Stimulated activated CD4-positive, alpha-beta T cell treated with anti-CD3 and anti-CD28 coated beads, Interleukin-1b, Interleukin-23, amount 100 ng/mL, for 1 hour (primary cell): ENCODE measurements at places on chromosomes 16 and 17.

DNA sequence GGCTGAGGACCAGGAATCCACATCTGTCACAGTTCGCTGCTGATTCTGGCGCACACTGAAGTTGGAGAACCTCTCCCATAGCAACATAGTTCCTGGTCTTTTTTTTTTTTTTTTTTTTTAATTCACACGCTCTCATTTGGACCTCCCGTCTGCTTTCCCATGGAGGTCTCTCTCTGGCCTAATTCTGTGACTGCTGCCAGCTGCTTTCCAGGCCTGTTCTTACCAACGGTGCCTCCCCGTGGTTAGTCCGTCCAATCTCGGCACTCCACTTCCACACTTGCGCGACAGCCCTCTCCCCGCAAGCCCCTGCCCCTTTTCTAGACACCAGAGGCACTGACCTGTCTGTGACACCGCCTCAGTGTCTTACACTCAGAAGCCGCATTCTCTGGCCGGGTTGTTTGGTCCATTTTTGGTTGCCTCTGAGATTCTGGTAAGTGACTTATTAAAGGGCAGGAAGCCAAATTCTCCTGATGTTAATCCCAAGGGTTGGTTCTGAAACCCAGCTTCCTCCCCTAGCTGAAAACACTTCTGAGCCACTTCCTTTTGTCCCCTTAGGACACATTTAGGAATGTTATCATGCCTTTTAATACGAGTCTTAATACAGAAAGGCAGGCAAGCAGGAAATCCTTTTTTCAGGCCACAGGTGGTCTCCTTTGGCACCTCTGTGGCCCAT, 1.1 kb upstream of the AKTIP start:
- no peak for DNase-seq

- no peak for DNase-seq
These were observed 225.7 kb downstream of the XYLT1 start for GRCh38 chr16:17244872-17245551.

GRCh38 chr17:6853764-6854442, 22.4 kb upstream of the TEKT1 start:
- no peak for DNase-seq

DNA sequence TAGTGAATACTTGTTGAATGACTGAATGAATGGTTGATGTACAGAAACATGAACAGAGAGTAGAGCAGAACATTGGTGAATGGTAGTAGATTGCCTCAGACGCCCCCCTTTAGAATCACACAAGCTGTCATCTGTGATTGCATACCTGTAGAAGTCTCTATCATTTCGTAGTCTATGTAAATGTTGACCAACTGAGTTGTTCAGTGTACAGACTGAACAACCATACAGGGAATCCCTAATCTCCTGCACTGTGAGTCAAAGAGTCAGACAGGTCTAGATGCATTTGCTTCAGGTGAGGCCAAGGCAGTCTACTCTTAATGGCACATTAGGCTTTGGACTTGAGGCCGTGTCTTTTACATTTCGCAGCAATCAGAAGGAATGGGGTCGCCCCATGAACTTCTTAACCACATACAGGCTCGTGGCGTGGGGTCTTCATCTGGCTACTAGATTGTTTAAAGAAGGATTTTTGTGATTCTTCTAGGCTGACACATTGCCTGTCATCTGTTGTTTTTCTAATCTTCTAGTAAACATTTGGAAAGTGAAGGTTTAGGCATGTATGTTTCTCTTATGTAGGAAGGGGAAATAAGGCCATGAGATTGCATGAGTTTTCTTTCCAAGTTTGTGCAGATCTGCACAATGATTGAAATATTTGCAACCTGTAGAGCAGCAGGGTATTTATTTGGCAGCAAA, 157.4 kb downstream of the WWOX start:
- DNase-seq = no peak

DNA sequence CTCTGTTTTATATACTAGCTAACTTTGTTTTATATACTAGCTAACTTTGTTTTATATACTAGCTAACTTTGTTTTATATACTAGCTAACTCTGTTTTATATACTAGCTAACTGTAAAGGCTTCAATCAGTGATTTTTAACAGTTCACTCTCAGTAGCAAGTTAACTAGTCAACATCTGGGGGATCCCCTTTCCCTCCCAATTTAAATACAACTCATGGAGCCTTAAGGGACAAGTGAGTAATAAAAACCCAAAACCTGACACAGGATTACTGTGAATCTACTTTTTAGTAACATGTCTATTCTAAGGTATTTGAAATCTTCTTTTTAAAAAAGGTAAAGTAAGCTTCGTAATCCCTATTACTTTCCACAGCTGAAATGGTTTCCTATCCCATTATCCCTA, 32.2 kb downstream of the FAM222B start:
- DNase-seq = no peak

DNA sequence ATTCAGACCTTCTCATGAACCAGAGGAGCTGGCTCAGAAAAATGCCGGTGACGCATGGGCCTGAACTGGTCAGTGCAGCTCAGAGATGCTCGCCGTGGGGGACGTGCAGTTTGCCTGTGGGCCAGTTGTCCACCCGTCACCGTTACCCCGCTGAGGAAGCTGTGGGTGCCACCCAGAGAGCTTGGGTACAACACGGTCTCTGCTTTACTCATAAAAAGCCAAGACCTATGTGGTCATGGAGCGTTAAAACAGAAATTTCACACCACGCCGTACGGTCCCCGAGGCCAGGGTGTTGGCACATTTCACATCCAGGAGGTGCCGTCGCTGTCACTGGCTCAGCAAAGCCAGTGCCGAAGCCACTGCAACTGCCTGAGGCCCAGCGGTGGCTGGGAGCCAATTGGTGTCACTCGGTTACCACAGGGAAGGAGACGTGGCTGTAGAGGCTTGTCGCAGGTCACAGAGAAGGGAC, 120.9 kb downstream of the METRNL start:
- DNase-seq = no peak

GRCh38 chr17:46061435-46061834, 62.4 kb downstream of the STH start:
- no peak for DNase-seq

DNA sequence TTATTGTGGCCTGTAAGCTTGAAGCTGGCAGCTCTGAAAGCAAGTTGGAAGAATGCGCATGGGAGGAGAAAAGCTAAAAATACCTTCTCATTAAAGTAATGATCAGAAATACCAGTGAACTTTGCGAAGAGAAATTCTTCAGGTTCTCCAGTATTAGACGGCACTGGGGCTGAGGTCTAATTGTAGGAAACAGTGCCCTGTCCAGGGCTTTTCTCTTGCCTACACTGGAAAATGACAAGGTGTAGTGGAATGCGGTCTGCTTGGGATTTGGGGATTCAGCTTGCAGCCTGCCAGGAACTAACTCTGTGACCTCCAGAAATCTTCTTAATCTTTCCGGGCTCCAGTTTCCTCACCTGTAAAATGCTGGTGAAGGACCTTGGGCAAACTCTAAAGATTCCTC, 53.3 kb upstream of the KCNJ16 start:
- DNase-seq = no peak

DNA sequence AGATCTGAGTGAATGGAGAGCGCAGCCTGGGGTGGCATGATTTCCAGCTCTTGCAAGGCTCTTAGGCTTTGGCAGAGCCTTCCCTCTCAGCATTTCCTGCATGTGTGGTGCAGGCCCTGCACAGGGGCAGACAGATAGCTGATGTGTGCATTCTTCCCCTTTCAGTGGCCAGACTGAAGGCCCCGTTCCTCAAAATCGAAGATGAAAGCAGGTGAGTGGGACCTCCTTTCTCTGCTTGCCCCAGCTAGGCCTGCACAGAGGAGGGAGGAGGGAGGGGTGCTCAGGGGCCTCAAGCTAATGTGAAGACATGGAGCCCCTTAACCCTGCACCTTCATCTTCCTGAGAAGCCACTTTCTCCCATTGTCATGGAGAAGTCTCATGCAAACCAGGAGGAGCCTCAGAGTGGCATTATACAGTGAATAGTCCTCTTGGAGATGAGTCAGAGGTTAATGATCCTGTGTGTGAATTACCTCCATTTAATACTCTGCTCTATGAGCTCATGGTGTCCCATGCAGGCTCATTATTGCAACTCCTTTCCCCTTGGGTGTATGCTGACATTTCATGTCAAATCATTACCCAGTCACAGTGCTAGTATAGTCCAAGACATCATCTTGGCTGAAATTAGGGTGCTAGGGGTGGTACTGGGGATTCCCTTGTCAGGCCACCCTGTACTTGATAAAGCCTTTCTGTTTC, 20.4 kb upstream of the ADAM11 start:
- DNase-seq = no peak

DNA sequence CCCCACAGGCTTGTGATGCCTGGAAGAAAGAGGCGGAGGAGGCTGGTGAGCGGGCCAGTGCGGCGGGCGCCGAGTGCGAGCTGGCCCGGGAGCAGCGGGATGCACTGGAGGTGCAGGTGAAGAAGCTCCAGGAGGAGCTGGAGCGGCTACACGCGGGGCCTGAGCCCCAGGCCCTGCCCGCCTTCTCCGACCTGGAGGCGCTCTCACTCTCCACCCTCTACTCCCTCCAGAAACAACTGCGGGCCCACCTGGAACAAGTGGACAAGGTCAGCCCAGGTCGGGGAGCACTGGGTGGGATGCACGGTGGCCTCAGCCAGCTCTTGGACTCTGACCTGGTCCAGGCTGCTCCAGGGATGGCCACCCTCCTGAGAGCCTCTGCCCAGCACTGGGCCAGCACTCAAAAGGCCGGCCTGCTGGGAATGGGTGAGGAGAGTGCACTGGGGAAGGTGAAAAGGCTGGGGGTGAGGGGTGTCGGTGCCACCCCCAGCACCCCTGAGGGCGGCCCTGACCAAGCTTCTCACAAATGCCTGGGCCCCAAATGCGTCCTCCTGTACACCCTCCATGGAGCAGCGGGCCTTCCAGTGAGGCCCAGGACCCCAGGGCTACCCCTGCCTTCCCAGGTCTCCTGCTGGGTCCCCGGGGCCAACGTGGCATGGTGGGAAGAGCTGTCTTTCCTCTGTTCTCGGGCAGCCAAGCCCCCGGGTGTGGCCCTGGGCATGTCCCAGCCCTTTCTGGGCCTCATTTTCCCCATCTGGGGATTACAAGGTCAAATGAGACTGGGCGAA, 20.8 kb downstream of the UNC13D start:
- DNase-seq = no peak

- no peak for DNase-seq
These were observed 1.3 kb downstream of the NETO2 start for GRCh38 chr16:47142486-47142820.

DNA sequence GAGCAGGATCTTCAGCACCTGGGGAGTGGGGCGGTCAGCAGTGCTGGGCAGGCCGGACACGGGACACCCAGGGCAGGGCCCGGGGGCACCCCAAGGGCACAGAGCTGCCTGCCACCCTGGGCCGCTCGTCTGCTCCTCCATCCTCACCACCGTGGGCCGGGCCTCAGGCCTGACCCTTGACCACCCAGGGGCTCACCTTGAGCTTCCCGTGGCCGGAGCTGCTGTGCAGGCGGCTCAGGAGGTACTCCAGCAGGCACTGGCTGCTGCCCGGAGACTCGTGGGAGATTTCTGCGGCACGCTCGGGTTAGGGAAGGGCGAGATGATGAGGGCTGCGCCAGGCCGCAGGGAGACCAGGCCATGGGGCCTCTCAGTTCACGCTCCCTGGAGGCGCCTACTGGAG, 2.1 kb downstream of the TEPSIN start:
- no peak for DNase-seq

DNA sequence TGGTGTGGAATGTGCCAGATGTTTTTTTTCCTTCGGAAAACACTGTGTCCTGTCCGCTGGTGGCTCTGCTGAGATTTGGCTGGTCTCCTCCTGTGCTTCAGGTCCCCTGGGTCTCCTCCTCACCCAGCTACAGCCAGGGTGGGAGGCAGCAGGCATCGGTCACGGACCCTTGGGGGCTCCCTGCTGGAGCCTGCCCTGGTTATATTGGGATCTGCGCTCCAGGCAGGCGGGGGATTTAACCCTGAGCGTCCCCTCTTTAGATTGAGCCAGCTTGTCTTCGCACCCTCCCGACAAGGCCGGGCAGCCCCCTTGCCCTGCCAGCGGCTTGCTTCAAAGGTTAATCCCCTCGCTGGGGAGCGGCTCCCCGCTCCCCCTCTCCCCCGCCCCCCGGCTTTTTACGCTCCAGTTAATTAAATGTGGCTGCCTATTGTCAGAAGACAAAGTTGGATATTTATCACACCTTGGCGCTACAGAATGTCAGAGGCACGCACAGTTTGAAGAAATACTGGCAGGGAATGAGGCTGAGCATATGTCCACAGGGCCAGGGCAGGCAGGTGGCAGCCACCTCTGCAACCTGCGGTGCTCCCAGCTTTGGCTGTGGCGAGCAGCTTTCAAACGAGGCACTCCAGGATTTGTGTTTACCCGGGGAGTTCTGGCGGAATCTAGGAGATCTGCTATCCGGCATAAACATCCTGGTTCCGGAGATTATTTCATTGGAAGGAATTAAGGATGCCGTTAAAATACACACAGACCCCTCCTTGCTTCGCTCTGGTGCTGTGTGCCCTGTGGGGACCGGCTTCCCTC, 38.2 kb upstream of the GSE1 start:
- no peak for DNase-seq

DNA sequence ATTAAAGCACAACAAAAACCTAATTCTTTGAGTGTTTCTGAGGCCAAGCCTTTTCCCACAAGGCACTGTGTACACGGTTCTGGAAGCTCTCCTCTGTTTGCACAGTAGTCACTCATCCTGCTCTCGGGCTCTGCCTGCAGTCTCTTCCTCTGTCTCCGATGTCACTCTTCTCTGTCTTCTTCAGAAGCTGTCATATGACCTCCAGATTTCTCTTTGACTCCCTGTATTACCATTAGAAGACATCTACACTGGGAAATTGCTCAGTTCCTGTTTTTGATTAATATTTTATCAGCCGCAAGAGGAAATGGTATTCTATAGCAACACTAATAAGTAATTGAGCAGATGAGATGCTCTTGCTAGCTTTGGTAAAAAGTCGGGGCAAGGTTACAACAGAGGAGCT, 422.9 kb downstream of the WWOX start:
- no peak for DNase-seq

DNA sequence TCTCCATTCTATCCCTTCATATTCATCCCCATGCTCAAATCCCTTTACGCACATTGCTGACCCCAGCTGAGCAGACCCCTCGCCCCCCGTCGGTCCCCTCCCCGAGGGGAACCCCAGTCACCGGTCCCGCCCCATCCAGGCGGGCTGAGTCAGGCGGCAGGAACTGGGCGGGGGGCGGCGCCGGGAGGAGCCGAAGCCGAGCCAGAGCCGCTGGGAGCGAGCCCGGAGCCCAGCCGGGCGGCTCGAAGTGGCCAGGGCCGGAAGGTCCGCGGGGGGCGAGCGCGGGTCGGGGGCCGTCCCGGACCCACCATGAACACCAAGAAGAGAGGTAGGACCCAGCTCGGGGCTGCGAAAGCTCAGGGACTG, 8.6 kb downstream of the RIPOR1 start:
- peak; percentile 42 for DNase-seq

DNA sequence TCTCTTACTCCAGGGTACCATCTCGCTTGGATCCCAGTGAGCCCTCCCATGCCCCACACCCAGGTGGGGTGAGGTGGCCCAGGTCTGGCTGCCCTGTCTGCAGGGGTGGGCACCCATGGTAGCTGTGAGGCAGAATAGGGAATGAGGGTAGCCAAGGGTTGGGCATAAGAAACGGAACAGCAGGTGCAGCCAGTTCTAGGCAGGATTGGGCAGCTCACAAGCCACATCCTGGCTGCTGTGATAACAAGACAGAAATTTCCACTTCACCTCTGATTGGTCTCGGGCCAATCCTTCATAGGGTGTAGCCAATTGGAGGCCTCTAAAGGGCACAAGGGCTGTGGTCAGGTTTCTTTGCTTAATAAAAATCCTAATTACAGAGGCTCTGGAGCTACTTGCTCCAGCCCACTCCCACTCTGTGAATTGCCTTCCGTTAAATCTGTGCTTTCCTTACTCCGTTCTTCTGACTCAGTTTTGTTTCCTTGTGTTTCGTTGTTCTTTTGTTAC, 1.5 kb upstream of the ARHGDIG start:
- no peak for DNase-seq

- DNase-seq = no peak
These were observed 323.7 kb upstream of the TBX2 start for GRCh38 chr17:61075988-61076387.
